ENCODE measurements at places on chromosomes 2 and 18.

DNA sequence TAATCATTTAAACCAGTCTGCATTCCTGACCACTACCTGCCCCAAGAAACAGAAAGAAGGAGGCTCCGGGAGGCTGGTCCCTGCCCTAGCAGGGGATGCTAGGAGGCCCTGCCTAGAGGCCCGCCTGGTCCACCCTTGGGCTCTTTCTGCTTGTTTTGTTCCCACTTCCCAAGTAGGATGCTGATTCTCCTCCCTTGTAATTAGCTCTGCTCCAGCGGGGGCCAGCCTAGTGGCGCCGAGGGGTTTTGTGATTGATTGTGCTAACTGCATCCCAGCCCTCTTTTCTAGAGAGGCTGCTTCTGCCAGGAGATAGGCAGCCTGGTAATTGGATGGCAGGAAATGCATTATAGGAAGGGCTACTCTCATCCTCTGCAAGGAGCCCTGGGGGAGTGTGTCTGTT, 220.0 kb downstream of the LOXHD1 start:
- no peak for DNase-seq

DNA sequence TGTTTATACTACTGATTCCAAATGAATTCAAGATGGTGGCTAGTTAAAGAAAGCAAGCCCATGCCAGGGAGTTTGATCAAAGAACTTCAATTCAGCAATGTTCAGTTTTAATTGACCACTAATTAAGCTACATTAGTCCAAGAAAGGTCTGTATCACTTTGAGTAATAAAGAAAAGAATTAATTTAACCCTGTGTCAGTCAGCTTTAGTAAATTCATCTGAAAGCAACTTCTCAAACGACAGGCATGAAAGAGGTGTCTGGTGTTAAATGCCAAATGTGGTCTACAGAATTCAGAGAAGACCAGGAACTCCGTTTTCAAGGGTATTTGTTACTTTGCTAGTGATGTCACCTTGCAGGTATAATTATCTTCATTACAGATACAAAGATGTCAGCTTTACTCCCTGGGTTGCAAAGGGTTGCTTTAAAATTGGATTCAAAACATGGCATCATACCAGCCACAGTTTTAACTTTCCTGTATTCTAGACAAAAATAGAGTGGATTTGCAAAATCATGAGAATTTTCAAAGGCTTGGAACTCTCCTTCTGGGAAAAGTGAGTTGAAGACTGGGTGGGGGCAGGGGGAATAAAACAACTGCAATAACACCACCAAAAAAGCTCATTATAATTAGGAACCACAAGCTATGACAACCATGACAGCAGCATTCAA, 281.5 kb downstream of the TCF4 start:
- no peak for DNase-seq

DNA sequence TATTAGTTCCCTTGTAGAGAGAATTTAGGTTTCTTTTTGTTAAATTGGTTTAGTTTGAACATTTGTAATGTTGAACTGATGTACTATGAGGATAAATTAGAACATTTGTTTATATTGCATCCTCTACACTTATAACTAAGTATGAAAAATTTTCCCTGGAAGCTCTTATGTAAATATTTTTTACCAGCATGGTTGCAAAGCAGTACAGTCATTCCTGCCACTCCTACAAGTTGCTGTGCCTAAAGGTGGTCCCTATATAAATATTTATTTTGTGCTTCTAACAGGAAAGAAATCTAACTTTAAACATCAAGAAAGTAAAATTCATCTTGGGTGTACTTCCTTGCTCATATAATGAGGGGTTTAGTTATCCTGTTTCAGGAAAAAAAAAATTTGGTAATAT, 14.2 kb downstream of the TWSG1 start:
- no peak for DNase-seq

- DNase-seq: no peak
Measured at GRCh38 chr2:39306626-39307025, 62.9 kb upstream of the CDKL4 start.

- DNase-seq: no peak
Measured at GRCh38 chr2:108409768-108410167, 32.0 kb downstream of the SULT1C4 start.

DNA sequence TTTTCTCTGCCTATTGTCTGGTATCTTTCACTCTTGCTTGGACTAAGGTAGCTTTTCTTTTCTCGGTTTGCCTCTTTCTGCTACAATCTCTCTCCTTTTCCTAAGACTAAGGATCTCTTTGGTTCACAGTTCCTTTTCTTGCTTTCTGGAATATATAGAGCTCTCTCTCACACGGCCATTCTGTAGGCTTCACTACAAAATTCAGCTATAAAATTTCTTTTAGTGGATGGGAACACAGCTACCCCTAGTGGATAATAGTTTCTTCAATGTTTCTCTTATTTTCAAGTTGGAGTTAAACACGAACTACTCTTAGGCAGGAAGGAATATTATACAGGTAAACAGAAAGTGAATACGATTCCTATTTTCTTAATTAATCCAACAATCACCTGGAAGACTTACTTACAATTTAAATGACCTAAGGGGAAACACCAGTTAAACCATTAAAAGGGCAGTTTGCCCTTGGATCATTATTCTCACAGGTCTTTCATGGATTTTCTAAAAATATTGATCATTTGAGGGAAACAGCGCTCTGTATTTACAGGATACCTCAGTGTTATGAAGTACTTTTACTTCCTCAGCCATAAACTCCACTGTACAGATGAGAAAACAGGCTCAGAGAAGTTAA, 140.5 kb downstream of the LRP2 start:
- DNase-seq: no peak

- no peak for DNase-seq
Measured at GRCh38 chr18:8424917-8425725, 184.1 kb upstream of the RAB12 start.

GRCh38 chr2:128414351-128414750, 95.7 kb upstream of the HS6ST1 start:
- no peak for DNase-seq

DNA sequence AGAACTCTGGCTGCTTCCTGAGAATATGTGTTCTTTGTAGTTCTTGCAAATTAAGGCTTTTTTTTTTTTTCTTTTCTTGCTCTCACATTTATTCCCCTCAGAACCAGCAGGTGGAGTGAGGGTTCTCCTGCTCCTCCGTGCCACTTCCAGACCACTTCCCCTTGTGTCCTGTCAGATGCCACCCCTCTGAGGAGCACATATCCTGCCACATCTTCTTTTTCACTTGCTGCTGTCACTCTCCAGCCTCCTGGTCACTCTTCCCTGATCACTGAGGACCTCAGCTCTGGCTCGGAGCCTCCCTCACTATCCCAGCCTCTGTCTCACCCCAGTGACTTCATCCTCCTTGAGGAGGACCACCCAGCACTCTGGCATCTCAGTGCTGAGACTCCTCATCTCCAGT, 100.5 kb downstream of the TACR1 start:
- no peak for DNase-seq

DNA sequence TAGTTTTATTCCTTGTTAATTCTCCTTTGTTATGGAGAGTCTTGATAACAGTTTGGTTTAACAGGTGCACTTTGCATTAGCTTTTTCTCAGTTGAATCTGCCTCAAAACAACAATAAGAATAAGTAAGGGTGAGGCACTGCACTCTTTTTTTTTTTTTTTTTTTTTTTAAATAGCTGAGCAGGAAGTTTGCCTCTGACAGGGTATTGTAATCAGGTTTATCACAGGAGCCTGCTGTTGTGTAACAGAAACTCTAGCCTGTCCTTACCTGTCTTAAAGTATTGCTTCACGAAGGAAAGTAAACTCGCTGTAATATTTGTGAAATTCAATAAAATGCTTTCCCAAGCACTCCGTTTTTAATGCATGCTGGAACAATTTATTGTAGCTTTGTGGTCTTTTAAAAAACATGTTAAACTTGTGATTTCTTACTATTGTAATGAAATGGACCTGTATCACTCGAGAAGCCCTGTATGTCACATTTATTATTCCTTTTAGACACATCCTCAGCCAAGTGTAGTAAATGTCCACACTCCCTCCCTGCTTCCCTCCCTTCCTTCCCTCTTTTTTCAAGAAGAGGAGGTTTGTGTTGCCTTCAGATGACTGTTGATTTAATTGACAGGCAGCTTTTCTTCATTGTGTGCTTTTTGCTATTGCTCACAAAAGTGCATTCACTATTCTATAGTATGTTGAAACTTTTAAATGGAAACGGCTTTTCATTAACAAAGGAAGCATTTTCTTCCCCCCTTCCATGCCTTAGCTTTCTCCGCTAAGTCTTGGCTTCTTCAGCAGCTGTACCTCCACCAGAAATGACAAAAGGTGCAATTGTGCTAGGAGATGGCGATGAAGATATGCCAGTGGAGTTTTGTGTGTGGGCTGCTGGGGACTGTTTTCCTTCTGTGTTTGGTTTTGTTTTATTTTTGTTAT, 52.7 kb downstream of the TAF1B start:
- no peak for DNase-seq

GRCh38 chr2:130896813-130897212, 60.1 kb downstream of the ARHGEF4 start:
- no peak for DNase-seq

- no peak for DNase-seq
Measured at GRCh38 chr2:28941008-28941407, 40.1 kb upstream of the TOGARAM2 start.

DNA sequence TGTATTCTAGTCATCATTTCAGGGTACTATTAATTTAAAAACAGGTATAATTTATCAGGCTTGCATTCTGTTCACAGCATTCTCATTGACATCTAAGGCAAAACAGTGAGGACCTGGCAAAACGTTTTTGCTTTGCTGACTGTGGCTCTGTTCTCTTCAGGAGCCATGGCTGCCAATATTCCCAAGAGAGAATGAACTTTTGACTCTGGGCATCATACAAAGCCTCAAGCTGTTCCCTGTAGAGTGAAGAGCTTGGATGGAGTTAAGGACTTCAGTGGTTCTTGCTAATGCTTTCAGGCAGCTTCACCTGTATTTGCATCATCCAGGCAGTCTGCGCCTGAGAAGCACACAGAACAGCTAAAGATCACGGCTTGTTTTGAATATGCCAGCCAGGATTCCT, 65.9 kb upstream of the CAVIN2 start:
- DNase-seq: no peak

DNA sequence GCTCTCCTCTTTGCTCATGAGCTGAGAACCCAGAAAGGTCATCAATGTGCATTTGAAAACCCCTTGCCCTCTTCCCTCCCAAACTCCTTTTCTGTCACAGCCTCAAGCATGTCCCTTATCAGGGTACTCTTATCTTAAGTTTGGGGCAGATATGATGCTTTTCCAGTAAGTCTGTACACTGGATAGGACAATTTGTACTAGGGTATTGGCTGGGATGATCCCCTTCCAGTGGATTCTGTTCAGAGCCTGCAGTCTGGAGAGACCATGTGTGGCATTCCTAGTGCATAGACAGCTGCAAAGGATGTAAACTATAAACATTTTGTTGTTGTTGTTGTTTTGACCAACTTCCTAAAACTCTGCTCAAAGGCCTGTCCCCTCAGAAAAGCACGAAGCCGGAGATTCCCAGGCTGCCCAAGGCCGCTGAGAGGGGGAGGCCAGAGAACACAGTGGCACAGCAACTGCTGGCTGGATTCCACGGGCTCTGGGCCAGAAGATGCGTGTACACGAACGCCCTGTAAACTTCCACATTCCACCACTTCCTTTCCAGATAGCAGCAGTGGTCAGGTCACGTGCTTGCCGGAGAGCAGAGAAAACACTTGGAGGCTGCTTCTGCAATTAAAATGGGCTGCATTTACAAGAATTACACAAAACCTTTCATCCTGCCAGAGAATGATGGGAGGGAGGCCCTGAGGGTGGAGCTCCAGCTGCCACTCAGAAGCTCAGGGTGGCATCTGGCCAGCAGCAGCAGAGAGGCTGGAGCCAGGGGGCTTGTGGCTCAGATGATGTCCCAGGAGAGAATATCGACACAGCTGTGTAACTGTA, 42.1 kb downstream of the BMP10 start:
- peak; percentile 56 for DNase-seq

DNA sequence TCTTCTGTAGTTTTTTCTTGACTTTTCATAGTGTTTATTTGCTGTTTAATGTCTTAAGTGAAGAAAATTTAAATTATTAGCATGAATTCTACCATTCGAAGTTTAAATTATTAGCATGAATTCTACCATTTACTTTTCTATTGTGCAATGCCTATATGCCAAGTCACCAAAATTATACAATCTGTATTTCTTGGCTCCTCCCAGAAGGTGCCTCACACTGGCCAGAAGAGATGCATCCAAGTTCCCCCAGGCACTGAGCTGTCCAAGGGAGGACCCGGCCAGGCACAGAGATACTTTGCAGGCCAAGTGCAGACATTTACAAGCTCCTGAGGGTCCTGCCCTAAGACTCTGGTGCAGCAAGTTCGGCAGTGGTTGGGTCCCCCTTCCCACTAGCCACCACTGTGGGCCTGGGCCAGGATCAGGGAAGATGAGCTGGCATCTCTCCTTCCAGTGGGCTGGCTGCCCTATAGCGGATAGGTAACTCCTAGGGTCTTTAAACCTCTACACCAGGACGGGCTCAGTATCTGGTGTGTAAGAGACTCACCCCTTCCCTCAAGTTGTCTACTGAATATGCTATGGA, 31.3 kb downstream of the TMEM247 start:
- no peak for DNase-seq
